ENCODE measurements at places on chromosomes 16 and 17. TPM values are rescaled to one million over a fixed set of nuclear protein-coding genes. Genes with fewer than 3 reads are reported as not detected.

The ZFHX3 gene
- 0.27 TPM for total RNA-seq

The KRT222 gene
- not detected for total RNA-seq

- peaks cover 11% of the 10 kb centered on the region for H3K4me1 ChIP-seq
- H3K27me3 ChIP-seq: no peaks in the 10 kb centered on the region
- H3K27ac ChIP-seq: no peak overlapping the region
- no peak for DNase-seq
- peaks cover 5% of the 10 kb centered on the region for H3K36me3 ChIP-seq
Observed at GRCh38 chr17:68328676-68329075, 37.4 kb downstream of the ARSG start.

GRCh38 chr17:49738456-49739163 is 25.3 kb downstream of the FAM117A start:
- H3K4me3 ChIP-seq: peak overlapping the region; percentile 74
- peaks cover 76% of the 10 kb centered on the region for H3K4me1 ChIP-seq
- no peak for DNase-seq
- H3K36me3 ChIP-seq: peaks cover 4% of the 10 kb centered on the region
- H3K27me3 ChIP-seq: no peaks in the 10 kb centered on the region

The TM4SF5 gene
- not detected for total RNA-seq
